Activated T-helper 1 cell treated with anti-CD3 and anti-CD28 coated beads, Interleukin-2, amount 50 U/mL, for 16 hours (primary cell): ENCODE measurements at places on chromosomes 13 and 19.

DNA sequence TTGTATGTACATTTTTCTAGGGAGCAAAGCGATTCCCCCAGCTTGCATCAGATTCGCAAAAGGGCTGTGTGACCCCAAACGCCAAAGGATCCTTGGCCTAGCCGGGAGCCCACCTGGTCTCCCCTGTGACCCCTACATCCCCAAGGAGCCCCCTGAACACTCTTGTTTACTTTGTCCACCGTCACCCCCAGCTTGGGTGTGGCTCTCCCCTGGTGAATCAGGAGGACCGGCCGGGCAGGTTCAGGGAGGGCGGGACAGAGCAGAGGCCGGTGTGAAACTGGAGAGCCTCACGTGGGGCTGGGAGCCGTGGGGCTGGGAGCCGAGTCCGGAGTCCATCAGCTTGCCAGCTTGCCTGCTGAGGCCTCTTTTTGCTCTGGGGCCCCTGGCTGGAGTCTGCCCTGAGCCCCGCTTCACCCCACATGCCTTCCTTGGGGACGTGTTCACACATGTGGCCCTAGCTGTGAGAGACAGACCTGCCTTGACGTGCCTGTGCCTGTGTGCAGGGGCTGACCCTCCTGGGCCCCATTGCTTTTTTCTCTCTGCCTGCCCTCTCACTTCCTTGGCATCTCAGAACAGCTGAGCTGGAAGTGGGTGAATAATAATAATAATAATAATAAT lies 2.0 kb downstream of the ITPKC start:
- DNase-seq, result no peak

DNA sequence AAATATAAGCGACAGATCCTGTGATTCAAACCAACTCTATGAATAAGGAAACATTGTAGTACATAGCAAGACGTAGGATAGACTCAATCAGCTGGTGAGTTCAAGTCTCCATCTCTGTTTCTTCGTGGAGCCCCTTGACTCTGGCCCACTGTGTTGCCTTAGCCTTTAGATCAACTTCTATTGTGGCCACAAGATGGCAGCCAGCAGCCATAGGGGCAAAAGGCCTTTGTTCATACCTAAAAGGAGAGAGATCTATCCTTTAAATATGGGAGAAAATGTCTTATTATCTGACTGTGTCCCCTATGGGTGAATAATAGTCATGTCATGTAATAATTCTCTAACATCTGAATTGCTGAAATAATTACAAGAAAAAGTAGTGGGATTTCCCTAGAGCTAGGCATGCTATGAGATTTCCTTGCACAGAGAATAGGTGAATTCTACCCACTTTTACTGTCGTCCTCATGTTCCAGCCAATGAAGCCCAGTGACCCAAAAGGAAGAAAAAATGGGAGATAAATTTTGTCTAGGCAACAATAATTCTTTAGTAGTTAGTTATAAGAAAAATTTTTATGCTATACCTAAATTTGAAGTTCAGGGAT lies 129.4 kb downstream of the PCDH20 start:
- DNase-seq, result no peak

GRCh38 chr13:106156468-106156867 lies 379.0 kb downstream of the EFNB2 start:
- DNase-seq, result no peak

DNA sequence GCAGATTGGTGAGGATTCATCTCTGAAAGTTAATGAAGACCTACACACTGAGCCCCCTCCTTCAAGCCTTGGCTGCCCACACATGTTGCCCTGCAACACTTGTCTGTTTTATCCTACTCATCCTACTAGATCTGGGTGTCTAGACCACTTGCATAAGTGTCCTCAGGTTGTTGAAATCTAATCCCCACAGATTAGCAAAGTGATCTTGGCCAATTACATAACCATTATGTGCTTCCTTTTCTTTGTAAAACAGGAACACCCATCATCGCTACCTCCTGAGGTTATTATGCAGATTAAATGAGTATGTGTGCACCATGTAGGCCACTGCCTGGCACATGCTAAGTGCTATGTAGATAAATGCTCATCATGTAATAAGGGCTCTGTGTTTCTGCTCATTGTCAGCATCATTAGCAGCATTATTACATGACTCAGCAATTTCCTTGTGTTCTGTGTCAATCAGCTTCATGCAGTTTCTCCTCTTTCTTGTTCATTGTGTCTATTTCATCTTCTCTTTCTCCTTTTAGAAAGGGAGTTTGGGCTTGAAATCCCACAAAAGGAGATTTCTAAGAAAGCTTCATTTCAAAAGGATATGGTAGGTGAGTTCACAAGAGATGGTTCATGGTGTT lies 15.1 kb downstream of the ZNF175 start:
- DNase-seq, result no peak

DNA sequence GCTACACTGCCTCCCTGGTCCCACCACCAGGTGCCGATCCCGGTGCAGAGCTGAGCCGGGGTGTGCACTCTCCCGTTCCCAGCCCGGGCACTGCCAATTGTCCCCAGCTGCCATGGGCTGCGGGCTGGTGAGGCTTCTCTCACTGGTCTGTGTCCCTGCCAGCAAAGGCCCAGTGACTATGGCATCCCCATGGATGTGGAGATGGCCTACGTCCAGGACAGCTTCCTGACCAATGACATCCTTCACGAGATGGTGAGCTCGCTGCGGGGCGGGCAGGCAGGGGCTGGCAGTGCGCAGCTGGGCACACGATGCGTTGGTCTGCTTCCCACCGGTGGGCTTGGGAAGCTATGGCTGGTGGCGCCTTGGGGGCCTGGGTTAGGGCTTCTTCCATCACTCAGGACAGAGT lies 14.6 kb downstream of the MPND start:
- no peak for DNase-seq

DNA sequence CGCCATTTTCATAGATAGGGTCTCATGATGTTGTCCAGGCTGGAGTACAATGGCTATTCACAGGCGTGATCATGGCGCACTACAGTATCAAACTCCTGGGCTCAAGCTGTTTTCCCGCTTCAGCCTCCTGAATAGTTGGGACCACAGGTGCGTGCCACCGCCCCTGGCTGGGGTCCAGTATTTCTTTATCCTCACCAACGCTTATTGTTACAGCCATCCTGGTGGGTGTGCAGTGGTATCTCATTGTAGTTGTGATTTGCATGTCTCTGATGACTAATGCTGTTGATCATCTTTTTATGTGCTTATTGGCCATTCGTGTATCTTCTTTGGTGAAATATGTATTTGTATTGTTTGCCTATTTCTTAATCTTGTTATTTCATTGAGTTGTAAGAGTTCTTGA lies 49.0 kb downstream of the SIPA1L3 start:
- DNase-seq, result no peak

GRCh38 chr13:36493046-36493445 lies 60.8 kb downstream of the CCNA1 start:
- DNase-seq, result no peak
